Urinary bladder (tissue), 4 donors: ENCODE measurements at places on chromosomes 2 and 18. TPM values are rescaled to one million over a fixed set of nuclear protein-coding genes. Genes with fewer than 3 reads are reported as not detected.

GRCh38 chr2:231601356-231602229, 8.9 kb downstream of the TEX44 start:
- no peak for DNase-seq

DNA sequence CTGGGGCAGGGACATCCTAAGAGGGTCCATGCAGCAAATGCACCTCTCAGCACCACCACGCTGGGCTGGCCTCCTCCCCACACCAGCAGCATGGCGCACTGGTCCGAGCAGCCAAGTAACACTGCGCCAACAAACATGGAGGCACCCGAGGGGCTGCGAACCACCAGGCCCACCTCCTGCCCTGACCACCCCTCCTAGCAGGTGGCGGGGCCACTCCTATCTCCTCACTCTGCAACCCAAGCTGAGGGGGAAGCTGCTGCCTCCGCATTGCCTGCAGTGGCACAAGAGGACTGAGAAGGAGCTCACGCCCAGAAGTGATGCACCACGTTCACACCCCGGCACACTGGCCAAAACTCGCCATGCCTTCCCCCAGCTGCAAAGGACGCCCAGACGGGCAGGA, 94.4 kb downstream of the EIPR1 start:
- DNase-seq: no peak

The BOLL gene
- 0.11 TPM for total RNA-seq

DNA sequence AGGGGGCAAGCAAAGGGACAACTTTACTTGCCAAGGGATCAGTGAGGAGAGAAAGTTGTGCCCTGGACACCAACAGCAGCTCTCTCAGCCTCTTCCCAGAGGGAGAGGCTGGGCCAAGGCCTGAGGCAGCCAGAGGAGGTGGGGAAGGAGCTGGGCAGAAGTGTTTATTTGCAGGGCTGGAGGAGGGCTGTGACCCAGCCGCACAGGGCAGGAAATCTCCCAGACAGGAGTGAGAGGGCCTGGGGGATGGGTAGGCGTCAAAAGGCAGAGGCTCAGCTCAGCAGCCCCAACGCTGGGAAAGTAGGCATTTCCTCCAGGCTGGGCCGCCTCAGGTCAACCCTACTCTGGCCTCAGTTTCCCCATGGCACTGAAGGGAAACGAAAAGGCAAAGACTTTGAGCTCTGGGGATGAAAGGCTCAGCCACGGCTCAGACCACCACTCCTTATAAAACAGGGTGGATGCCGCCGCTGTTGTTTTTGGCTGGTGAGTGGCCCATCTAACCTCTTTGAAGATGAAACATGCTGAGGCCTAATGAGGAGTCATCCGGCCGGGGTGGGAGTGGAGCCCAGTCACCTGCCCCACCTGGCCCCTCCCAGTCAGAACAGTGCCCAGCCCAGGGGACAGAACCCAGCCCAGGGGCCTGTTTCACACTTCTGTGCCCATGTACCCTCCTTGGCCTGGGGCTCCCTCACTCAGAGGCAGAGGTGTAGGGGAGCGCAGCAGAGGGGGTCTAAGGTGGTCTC, 21.9 kb upstream of the SEMA4C start:
- no peak for DNase-seq

The KCNG2 gene
- total RNA-seq: 0.21 TPM

DNA sequence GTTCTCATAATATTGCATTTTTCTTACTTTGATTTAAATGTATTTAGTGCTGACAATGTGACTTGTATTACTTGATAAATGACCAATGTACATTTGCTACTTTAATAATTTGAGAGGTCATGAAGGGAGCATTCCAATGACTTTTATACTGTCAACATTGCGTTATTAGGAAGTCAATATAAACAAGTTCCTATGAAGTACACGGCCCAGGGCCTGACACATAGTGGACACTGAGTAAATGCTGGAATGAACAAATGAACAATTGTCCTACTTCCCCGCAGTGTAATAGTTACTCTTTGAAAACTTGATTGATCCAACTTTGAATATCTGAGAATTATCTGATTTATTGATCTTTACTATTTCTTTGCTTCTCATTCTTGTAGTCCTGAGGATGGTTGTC, 47.3 kb downstream of the PKP4 start:
- DNase-seq: no peak

DNA sequence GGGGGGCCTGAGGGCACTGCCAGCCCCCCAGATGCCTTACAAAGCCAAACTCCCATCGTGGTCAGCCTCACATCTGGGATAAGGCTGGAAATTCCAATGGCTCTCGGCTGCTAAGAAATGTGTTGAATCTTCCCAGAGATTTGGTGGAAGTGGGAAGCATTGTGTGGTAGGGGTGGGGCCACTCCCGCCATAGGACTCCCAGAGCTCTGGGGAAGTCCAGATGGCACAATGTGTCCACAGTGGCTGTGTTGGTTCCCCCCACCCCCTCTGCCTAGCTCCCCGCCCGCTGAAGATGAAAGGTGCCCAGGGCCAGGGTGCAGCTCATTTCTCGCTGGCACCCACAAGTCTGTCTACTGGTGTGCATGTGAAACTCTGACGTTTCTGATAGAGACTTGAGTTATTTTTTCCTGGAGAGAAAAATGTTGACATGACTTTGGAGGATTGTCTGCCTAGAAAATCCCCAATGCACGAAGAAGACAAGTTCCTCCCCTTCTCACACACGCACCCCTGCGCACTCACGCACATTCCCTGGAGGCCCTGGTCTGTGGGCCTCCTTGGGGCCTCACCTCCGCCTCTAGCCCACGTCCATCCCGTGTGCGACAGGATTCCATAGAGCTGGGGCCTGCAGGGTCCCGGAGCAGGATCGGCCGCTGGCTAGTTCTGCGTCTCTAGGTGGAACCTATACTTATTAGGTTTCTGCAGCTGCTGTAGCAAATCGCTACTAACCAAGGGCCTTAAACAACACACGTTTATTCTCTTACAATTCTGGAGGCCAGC, 199.1 kb downstream of the ZFP36L2 start:
- DNase-seq: no peak

DNA sequence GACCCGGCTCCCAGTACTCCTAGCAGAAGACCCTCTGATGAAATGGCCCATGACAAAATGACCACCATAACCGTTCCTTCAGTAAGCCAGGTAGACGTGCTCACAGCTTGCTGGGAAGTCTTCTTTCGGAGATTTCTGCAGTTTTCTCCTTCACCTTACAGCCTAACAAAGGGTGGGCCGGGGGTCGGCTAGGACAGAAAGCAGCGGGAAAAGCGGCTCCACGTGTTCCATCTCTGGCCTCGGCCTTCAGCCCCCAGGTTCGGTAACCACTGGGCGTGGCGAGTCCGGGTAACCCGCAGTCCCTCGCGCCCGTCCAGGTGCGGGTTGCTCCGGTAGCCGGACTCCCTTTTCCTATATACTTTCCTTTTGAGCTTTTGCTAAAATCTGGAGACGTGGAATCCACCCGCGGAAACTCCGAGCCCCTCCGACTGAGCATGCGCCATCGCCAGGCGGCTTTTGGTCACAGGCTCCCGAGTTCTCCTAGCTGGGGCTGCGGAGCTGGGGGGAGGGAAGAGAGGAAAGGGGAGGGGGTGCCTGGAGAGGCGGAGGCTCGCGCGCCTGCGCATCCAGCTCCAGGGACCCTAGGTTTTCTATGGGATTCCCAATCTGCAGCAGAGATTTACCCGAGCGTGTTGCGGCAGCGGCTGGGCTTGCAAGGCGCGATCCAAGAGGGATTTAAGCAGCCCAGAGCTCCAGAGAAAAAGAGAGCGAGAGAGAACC, at the start of gene VSNL1:
Gene VSNL1, plus strand, starts transcription at position 604 of the 720 bp plus-strand sequence. CDS start 51,379 bp downstream, outside the sequence.
- DNase-seq: peak; percentile 93

DNA sequence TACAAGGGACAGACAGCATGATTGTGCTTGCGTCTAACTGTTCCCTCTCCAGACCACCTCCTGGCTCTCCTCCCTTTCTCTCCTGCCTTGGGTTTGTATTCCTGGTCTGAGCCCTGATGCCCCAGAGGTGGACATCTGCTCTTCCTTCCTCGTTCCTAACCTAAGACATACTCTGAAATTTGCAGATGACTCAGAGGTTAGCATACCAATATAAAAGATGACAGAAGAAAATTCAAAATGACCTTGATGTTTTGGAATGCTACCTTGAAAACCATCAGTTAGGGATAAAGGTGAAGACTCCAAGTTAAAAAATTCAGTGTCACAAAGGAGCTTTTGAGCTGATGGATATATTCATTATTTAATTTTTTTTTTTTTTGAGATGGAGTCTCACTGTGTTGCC, 12.9 kb downstream of the SMYD1 start:
- no peak for DNase-seq

- DNase-seq: no peak
These were observed 21.6 kb downstream of the GPR55 start for GRCh38 chr2:230903231-230904150.

GRCh38 chr2:232842689-232843088, 27.4 kb upstream of the SNORC start:
- DNase-seq: no peak

The PLGLB2 gene
- total RNA-seq: 3.9 TPM

- no peak for DNase-seq
These were observed 19.9 kb upstream of the IL1RL1 start for GRCh38 chr2:102291319-102292075.

DNA sequence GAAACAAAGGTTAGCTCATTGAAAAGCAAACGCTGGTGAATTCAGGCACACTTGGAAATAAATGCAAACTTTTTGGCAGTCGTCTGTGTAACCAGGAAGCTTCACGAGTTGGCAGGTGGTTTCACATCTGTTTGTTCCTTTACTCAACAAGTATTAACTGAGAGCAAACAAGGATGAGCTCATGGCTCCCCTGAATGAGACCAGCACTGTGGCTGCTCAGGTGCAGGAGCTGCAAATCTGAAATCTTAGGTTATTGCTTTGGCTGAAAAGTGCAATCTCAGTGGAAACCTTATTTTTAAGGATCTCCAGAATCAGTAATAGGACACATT, 46.3 kb downstream of the SH3RF3 start:
- DNase-seq: no peak

- peak; percentile 90 for DNase-seq
These were observed at the start of gene BCL11A for GRCh38 chr2:60553495-60554073. Gene BCL11A, minus strand, starts transcription at chr2:60553654. Its CDS starts 384 bp downstream, at chr2:60553270.

DNA sequence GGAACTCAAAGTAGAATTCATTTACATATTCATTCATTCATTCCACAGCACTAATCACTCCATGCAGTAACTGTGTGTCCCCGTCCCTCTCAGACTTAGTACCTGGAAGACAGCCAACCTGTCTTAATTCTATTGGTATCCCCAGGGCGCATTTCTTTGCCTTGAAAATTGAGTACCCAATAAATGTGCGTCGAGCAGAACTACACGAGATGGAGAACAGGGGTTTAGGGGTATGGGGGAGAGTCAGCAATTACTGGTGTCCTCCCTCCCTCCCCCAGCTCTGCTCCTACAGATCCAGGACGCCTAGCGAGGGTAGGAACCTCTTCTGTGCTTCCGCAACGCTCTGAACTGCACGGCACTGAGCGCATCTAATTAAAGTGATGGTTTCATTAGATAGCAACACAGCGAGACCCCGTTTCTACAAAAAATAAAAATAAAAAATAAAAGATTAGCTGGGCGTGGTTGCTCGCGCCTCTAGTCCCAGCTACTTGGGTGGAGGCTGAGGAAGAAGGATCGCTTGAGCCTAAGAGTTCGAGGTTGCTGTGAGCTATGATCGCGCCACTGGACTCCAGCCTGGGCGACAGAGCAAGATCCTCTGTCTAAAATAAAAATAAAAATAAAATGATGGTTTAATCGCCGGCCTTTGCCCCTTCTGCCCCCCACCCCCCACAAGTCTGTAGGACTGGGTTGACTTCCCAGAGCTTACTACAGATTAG, 614 bp upstream of the FKBP1B start:
- no peak for DNase-seq

- no peak for DNase-seq
These were observed 178.0 kb downstream of the MCFD2 start for GRCh38 chr2:46737577-46737976.

GRCh38 chr2:207167099-207167923, 1.6 kb upstream of the KLF7 start:
- no peak for DNase-seq

The NT5DC4 gene
- not detected for total RNA-seq

The DNAJC27 gene
- 13.3 TPM for total RNA-seq

DNA sequence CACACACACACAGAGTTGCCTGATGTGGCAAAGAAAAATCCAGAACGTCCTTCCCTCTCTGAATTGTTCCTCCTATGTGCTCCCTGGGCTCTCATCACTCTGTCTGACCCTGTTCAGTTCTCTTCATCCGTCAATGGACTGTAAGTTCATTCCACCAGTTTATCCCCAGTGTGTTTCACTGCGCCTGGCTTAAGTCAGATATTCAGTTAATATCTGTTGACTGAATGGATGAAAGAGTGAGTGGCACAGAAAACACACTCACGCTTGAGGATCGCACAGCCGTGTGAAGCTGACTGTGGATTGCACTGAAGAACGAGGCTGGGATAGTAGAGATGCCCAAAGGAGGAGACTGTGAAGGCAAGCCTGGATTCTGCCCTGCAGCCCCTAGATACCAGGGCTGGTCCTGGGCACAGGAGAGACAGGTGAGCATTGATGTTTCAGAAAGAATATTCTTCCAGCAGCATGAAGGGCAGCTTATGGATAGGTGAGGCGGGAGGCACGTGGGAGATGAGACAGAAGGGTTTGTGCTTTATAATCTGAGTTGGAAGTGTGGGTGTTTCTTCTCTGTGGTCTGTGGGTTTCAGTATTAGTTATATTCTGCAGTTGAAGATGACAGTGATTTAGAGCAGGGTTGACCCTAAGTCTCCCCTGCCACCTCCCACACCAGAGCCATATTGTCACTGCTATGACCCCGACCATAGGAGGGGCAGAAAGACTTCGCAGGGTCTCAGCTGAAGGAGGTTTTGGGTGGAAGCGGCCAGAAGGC, 129.9 kb downstream of the SOCS6 start:
- no peak for DNase-seq

GRCh38 chr2:207887500-207887899, 117.8 kb upstream of the FZD5 start:
- DNase-seq: no peak

DNA sequence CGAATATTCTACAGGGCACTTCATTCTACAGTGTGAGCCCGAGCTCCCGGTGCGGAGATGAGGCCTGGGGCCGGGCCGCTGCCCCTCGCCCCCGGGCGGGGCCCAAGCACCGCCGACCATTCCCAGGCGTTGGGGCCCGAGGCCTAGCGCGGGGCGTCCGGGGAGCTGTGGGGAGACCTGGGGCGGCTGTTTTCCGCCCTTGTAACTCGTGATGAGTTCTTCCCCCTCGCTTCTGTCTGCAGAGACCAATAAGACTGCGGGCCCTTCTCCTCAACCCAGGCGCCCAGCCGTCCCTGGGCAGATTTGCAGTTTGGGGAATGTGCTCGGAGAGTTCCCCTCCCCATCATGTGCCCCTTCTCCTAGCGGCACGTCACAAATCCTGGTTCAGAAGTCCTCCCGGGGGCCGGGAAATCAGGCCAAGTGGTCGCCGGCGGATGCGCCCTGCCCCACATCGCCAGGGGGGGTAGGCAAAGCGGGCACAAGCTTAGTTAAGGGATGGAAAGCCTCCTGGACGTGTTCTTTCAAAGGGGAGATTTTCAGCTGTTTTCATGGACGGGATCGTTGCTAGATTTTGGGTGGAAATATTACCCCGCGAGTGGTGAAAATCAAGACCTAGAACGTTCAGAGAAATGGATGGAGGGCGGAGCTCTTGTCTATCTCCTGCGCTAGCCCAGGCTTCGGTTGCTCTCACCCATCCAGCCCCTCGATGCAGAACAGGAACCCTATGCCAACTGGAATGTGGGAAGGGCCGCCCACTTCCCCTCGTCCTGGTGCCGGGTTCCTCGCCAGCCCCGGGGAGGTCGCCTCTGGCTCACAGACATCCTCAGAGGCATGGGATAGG, 18.8 kb upstream of the HAAO start:
- DNase-seq: no peak

The AQP12B gene
- total RNA-seq: not detected

- no peak for DNase-seq
These were observed 32.7 kb downstream of the QPCT start for GRCh38 chr2:37377187-37377532.

- no peak for DNase-seq
These were observed 12.1 kb upstream of the GBX2 start for GRCh38 chr2:236180076-236180816.

The CARF gene
- total RNA-seq: 28.5 TPM
